Right cardiac atrium (tissue), 5 donors: ENCODE measurements at places on chromosomes 13 and 19. TPM values are rescaled to one million over a fixed set of nuclear protein-coding genes. Genes with fewer than 3 reads are reported as not detected.

PDCD2L gene
- total RNA-seq, result 9.8 TPM

SMIM17 gene
- total RNA-seq, result not detected

WDR87 gene
- total RNA-seq, result not detected

DNA sequence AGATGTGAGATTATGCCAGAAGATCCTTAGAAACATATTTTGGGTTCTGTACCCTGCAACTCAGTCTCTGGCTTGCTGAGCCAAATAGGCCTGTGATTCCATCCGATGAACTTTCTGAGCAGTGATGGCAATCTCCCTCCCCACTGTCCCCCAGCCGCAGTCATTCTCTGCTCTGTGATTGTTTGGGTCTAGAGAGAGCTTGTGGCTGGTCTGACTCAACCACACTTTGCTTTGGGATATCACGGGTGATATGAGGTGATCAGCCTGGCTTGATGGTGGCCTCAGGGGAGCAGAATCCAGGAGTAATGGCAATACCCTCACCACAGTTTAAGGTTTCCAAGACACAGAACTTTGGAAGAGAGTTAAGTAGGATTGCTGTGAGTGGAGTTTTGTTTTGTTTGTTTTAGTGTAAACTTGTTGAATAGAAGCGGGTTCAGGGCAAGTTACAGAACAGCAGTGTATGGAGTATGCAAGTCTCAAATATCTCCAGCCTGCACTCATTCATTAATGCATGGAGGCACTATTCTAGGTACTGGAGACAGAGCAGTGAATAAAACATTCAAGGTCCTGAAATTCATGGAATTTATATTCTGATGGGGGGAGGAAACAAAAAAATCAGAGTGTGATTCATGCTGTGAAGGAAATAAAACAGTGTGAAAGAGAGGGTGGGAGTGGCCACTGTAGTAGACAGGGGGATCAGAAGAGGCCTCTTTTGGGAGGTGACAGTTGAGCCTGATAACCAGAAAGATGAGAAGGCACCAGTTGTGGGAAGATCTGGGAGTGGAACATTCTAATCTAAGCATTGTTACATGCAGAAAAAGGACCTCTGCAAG lies 5.3 kb downstream of the SAMD4B start:
- DNase-seq, result no peak

DNA sequence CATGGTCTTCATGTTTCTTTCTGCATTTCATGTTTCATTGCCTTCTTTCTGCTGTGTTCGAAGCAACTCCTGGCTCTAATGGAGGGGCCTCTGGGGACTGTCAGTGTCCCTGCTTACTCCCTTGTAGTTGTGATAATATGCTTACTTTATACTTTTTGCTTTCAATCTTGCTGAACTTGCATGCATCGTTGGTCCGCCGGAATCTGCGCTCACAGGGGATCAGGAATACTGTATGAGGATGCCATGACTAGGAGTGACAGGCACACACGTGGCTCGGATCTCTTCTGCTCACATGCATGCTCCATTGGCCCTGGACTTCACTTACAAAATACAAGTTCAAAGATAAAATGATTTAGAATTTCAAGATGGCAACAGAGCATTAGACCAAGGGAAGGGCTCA lies 108.8 kb downstream of the SIPA1L3 start:
- DNase-seq, result no peak

GRCh38 chr19:50896591-50897190 lies 14.5 kb downstream of the KLK4 start:
- no peak for DNase-seq

GRCh38 chr13:43133792-43134191 lies 110.4 kb downstream of the DNAJC15 start:
- DNase-seq, result no peak

DNA sequence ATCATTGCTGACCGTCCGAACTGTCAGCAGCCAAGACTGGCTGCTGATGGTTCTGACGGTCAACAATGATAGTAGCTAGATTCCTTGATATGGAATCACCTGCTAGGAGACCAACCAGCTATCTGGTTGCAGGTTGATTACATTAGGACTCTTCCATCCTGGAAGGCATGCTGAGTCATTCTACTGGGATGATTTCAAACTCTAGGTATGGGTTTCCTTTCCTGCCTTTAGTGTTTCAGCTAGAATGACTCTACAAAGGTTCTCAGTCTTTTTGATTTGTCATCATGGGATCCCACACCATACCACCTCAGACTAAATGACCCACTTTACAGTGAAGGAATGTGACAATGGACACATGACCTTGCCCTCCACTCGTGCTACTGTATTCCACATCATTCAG lies 138.1 kb upstream of the KL start:
- DNase-seq, result no peak

DNA sequence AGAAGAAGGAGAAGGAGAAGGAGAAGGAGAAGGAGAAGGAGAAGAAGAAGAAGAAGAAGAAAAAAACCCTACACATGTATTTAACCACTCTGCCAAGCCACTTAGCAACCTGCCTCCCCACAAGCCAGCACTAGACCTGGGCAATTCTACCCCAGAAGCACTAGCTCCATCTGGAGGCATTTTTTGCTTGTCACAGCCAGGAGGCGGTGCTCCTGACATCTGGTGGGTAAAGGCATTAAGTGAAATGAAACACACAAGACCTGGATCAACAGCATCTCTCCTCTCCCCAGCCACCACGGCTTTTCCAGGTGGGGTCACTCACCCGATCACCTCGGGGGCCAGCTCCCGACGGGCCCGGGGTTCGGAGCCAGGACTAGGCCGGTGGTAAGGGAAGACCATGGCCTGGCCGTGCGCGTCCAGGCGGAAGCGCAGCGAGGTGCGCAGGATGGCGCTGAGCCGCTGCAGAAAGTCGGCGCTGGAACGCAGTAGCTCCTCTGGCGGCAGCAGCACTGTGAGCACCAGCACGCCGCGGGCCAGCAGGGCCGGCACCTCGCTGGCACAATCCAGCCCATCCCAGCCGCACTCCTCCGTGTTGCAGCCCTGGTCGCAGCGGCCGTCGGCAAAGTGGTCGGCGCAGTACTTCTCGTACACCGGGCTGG lies 26.9 kb downstream of the NOTCH3 start:
- DNase-seq, result no peak

DNA sequence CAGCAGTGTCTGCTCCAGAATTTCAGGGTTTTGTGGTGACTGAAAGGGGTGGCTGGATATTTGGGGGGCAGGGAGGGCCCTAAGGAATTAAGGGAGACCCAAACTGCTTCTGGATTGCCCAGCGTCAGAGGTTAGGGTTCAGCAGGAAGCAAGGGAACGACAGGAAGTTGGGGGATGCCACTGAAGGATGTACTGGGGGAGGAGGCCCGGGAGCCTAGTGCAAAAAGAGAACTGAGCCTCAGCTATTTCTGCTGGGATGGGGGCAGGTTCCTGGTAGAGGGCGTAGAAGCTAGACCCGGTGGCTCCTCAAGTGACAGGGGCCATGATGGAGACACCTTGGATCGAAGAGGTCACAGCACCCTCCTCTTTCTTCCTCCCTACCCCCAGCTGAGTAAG lies 1.1 kb downstream of the CYP2S1 start:
- no peak for DNase-seq
